ENCODE measurements at places on chromosomes 3 and 15.

DNA sequence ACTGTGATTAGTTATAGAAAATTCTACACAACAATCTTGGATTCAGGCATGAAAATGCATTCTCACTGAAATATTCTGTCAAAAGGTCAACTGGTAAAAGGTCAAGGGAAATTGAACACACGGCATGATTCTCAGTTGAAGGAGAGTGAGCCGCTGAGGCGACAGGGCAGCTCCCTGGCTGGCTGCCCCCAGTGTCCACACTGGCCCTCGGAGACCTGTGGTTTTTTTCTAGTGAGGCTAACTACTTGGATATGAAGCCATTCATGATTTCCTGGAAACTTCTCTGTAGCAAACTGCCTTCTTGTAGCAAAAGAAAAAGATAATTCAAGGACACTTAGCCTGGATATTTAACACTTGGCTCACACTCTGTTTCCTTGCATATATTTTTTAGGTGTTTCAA is 37.2 kb downstream of the AADACL2 start:
- DNase-seq = no peak

GRCh38 chr3:58784425-58784824 is 117.9 kb upstream of the FAM3D start:
- DNase-seq = no peak

DNA sequence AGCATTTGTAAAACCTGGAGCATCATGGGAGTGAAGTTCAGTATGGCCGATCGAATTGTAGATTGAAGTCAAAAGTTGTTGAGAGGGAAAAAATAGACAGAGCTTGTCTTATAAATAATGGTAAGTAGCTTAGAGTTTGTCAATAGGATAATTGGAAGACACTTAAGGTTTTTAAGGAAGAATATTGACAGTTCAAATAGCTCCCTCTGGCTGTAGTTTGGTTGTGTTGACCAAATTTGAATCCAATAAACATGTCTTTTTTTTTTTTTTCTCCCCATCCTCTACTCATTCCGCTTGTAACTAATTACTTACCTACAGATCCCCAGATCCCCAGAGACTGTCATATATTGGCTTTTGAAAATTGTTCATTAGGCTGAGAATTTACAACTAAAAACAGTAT is 677.0 kb downstream of the AGBL1 start:
- no peak for DNase-seq

- no peak for DNase-seq
Measured at GRCh38 chr3:86051058-86051457, 939.9 kb downstream of the VGLL3 start.

DNA sequence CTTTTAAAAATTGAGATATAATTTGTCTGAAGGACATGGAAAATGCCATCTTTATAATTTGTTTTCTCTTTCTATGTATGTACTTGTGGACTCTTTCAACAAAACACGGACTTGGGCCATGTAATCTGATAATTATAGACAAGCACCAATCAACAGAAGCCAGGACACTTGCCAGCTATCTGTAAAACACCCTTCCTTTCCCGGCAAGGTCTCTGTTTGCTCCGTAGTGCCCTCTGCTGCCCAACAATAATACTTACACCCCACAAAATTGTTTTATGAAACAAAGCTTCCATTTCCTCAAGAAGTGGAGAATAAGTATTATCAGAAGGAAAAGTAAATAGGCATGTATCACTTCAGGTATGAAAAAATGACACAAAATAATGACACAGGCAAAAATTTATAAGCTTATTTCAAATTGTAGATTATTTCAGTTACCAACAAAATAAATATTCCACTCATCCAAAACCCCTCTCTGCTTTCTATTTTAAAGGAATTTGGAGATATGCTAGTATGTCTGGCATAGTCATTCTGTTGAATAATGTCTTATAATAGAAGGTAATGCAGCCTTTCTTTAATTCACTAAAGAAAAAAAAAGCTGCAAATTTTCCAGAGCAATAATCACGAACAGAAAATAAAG is 32.8 kb downstream of the MYH15 start:
- peak; percentile 39 for DNase-seq

- no peak for DNase-seq
Measured at GRCh38 chr15:70523616-70524015, 239.7 kb downstream of the UACA start.

- DNase-seq = no peak
Measured at GRCh38 chr15:45667002-45667401, 32.2 kb downstream of the SQOR start.

- DNase-seq = no peak
Measured at GRCh38 chr3:36379872-36380220, 458 bp upstream of the STAC start.

DNA sequence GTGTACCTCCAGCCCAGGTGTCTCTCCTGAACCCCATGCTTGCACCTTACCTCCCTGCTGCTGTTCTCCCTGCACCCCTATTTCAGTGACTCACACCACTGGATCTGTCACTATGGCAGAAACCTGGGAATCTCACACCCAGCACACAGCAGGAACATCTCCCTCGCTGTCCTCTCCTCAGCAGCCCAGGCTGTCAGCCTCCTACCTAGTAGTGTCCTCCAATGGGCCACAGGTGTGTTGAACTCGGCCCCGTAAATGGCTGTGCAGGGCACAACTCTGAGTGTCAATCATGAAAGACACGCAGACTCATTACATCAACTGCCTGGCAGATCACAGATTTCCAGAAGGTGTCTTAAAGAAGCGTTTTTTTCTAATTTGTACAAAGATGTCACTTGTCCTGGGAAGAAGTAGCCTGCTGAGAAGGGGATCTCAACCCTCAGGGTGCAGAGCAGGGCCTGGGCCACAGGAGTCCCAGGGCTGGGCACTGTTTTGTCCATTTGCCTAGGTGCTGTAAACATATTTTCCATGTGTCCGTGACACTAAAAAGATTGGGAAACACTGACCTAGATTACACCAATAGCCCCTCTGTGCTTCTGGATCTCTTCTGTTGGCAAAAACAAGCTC is 33.8 kb downstream of the HOMER2 start:
- no peak for DNase-seq

GRCh38 chr3:14605744-14606143 is 45.8 kb upstream of the CCDC174 start:
- DNase-seq = no peak

DNA sequence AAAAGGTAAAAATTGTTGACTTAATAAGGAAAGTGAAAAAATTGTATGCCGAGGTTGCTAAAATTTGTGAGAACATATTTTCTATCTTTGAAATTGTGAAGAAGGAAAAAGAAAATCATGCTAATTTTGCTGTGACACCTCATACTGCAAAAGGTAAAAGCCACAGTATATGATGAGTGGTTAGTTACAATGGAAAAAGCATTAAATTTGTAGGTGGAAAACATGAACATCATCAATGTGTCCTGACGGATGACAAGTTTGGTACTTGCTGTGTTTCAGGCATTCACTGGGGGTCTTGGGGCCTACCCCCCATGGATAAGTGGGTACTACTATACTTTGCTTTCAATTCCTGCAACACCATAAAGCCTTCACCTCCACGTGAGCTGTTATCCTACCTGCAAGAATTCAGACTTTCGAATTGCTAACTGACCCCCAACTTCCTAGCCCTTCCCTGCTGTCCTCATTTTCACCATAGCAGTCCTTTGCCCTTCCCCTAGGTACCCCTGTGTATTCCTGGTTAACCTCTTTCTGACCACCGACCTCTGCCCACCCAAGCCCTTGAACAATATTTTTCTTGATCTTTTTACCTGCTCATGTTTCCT is 62.4 kb downstream of the RAB7A start:
- no peak for DNase-seq

DNA sequence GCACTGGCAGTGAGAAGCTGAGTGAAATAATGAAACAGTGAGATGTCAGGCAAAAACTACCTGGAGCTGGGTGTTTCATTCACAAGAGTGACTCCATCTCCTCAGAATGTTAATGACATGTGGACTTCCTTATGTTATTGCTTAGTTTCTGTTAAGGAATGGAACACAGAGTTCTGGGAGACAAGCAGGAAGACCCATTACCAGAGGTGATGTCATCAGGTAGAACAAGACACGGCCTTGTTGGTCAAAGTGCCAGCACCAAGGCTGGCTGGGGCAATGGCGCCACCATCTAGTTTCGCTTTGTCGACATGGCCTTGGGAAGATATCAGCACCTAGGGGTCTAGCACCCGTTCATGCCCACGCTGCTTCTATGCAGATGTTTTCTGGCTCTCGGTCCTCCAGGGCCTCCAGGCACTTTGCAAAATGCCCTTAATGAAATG is 252.2 kb downstream of the FAM43A start:
- no peak for DNase-seq

DNA sequence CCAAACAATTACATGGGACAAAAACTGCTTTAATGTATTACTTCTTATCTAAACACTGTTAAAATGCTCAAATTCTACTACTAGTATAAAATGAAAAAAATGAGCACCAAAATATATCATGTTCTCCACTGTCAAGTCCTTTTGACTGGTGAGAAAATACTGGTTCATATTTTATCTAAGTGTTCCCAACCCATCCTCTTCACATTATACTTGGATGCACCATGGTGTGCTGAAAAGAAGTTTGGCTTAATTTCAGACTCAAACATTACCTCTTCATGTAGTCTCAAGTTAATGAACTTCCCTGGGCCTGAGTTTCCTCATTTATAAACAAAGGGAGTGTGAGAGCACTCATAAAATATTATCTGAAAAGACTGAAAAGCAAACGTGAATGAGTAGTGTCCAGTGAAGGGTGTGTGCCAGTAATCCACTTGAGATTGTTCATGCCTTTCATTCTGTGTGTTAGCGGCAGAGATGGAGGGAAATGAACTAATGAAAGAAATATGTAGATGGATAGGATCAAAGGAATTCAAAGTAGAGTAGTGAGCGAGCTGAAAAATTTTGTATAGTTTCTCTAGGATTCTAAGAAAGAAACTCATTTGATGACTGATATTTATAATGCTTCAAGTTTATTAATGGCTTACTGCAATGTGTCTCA is 263.2 kb downstream of the NLGN1 start:
- DNase-seq = no peak

DNA sequence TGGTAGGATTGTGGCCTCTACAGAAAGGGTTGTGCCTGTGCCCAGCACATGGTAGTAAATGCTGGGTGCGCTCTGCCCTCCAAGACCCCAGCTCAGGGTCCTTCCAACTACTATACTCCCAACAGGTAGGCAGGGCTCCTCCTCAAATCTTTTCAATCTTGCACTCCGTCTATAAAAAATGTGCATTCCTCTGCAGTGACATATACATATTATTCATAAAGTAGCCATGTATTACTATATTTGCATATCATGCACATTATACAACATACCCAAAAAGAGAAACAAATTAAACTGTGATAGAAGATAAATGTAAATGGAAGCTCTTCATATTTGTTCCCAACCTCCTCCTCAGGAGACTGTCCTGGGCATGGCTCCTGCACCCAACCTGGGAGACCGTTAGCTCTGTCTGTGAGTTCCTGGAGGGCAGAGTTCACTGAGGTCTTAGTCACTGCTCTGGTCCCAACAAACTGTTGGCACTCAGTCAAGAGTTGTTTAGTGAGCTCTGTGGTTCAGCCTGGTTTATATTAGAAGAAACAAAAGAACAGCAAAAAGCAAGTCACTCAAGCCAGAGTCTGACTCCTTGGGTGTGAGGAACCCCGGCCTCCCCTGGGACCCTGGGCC is 47.7 kb upstream of the GRIP2 start:
- DNase-seq = no peak

- DNase-seq = no peak
Measured at GRCh38 chr15:66821307-66821706, 119.3 kb downstream of the SMAD6 start.

- no peak for DNase-seq
Measured at GRCh38 chr15:51311510-51311909, 26.9 kb downstream of the CYP19A1 start.

DNA sequence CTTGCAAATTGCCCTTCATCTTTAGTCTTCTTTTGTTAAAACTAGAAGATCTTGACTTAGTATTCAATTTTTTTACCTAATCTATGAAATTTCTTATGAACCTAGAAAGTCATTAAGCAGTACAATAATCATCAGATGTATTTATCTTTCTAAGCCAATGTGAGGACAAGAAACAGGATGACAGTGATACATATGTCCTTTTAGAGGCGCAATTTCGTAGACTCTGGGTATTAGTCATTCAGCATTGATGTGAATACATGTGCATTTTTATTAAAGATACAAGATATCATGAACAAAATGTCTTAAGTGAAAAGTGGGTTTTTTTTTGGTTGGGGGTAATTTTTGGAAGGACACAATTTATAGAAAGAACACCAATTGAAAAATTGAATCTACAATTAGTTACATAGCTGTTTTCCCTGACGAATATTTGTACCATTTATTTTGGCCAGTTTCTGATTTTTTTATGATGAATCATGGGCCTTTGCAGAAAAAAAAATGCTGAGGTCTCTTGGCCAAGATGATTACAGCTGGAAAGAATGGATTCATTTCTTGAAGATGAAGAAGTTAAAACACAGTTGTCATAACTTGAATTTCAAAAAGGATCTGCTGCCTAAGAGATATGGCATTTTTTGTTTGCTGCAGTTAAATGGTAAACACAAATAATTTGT is 48.9 kb upstream of the AGTR1 start:
- DNase-seq = no peak

DNA sequence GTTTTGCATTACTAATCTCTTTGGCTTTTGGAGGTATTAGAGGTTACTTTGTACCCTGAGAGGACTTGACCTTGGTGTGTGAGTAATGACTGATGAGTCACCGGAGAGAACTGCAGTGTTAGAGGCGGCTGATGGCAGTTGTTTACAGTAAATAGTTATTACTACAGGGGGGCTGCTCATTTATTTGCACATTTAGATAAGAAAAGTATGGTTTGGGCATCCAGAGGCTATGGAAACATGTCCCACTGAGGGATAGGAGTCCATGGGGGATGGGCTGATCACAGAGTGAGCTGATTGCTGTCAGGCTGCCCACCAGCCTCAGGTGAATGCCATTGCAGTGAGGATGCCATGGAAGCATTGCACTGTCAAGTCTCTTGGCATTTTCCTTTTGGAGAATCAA is 17.3 kb upstream of the STAC start:
- DNase-seq = no peak

GRCh38 chr3:168044049-168044448 is 51.7 kb downstream of the GOLIM4 start:
- no peak for DNase-seq

DNA sequence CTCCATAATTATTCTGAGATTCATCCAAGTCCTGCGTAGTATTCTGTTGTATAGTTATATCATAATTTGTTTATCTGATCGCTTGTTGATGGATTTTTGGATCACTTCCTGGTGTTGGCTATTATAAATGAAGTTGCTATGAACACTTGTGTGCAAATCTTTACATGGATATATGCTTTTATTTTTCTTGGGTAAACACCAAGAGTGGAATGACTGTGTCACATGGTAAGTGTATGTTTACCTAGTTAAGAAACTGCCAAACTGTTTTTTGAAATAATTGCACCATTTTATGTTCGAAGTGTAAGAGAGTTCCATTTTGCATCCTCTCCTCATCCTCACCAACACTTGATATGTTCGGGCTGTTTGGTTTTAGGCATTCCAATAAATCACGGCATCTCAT is 360.4 kb upstream of the FRG2C start:
- no peak for DNase-seq

GRCh38 chr15:67465196-67465952 is 55.6 kb upstream of the C15orf61 start:
- DNase-seq = no peak
